ENCODE measurements at places on chromosomes 3 and 15.

- peak; percentile 51 for DNase-seq
These were observed 187.3 kb downstream of the KCNAB1 start for GRCh38 chr3:156307704-156308103.

GRCh38 chr3:185081521-185081920 lies 71.3 kb downstream of the C3orf70 start:
- no peak for DNase-seq

DNA sequence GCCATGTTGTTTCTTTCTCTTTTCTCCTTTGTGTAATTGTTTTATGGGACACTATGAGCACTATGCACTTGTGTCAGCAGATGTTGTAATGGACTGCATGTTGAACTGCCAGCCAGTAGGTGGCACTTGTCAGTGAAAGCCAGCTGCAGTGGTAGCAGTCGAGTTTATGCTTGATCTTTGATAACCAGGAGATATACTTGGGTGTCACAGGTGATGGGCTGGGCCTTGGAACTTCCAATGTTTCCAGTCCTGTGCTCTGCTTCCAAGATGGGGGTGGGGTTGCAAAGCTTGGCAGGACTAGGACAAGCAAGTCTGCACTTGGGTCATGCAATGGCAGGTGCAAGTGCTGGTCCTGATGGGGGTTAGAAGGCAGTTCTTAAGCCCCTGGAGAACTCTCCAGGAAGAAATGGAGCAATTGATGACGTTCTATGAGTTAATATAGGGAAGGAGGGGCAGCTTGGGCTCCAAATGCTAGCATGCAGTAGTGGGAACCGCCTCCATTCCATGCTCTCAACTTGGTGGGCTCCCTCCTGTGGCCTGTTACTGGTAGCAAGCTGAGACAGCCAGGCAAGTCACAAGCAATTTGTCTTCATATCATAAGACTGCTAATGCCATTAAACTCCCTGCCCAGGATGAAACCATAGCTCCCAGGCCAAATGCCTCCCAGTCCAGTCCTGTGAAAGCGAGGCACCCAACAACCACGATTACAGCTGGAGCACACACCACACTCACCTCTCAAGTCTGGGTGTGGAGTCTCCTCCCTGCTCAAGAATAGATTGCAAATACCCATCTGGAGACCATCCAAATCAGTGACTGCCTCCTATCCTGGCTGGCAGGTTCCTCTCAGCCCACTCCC lies 287.2 kb downstream of the CGGBP1 start:
- DNase-seq = no peak

- DNase-seq = no peak
These were observed 63.5 kb upstream of the SLITRK3 start for GRCh38 chr3:165259541-165260193.

- no peak for DNase-seq
These were observed 8.3 kb downstream of the B3GALNT1 start for GRCh38 chr3:161096771-161097367.

GRCh38 chr3:120780977-120781376 lies 38.4 kb downstream of the GTF2E1 start:
- DNase-seq = peak; percentile 64

- DNase-seq = no peak
These were observed 278.6 kb downstream of the UBE2E2 start for GRCh38 chr3:23481616-23482278.

GRCh38 chr15:78840661-78841375 lies 29.6 kb upstream of the ADAMTS7 start:
- DNase-seq = no peak

DNA sequence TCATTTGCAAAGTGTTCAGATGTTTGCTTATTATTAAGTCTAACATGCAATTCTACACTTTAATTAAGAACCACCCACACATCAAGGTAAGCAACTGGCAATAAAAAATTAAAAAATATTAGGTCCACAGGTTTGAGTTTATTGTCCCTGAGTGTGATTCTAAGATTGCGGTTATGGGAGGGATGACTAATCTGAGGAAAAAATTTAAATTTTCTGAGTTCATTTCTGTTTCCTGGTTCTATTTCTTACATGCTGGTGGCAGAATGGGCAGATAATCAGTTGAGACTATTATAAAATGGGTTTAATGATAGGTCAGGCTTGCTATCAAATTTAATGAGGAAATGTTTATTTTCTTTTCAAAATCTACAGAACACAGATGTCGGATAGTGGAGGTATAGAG lies 105.9 kb downstream of the TP63 start:
- no peak for DNase-seq

- no peak for DNase-seq
These were observed 177.7 kb downstream of the VGLL4 start for GRCh38 chr3:11465744-11466616.

GRCh38 chr15:49521802-49522201 lies 98.8 kb downstream of the FGF7 start:
- DNase-seq = no peak

DNA sequence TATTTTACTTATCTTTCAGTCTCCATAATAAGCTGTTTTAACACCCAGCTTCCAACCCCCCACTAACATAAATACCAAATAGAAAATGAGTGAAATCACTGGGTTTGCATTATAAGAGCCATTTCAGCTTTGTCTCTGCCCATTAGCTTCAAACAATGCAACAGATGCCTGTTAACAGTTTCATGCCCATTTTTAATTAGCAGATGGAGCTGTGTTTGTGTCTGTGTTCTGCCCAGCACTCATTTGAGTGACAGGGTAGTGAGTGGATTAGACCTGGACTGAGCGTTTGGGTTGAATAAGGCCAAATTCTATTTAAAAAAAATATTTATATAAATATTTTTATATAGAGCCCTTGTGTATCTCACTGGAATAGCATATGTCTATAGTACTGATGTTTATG lies 7.4 kb downstream of the RAB8B start:
- no peak for DNase-seq

GRCh38 chr15:41581110-41581509 lies 22.1 kb downstream of the TYRO3 start:
- DNase-seq = no peak
